ENCODE measurements at places on chromosomes 12 and 14.

DNA sequence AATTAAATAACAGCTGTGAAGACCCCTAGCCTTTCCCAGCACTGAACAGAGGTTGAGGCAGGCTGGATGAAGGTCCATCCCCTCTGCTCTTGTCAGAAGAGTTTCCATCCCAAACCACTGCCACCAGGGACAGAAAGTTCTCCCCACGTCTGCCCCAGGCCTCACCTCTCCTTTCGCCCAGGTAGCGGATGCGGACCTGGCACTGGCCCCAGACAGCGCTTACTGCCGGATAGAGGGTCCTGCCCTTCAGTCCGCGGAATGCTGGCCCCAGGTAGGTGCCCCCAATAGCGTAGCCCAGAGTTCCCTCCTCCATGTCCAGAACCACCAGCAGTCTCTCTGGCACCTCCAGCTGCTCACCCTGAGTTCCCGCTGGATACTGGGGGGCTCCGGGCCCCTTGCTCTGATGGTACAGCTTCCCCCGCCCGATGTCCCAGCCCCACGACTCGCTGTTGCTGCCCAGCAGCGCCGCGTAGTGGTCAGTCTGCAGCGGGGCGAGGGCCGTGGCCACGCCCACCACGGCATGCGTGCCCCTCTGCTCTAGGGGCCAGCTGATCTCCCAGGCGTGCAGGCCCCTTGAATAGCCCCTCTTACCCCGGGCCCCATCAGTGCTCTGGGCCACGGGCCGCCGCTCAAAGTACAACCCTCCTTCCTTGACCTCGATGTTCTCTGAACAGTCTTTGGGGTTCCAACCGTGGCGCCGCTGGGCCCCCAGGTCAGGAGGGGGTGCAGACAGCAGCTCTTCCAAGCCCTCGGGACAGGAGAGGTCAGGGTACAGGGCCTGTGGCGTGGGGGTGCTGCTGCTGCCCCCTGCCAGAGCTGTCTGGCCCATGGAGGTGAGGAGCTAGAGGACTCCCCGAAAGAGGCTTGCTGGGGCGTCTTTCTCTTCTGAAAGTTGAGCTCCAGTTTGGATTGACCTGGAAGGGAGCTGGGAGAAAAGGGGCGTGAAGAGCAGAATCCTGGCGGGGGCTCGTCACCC lies 742 bp downstream of the SPSB2 start:
- no peak for DNase-seq

GRCh38 chr14:99127651-99128167 lies 144.3 kb downstream of the BCL11B start:
- no peak for DNase-seq

GRCh38 chr12:131693149-131693548 lies 17.7 kb upstream of the SFSWAP start:
- no peak for DNase-seq

- DNase-seq = peak; percentile 72
These were observed at the start of gene DYRK2 for GRCh38 chr12:67648521-67649260. TSS of gene DYRK2 (plus strand) at chr12:67648745. CDS start at chr12:67649134, 389 bp downstream.

DNA sequence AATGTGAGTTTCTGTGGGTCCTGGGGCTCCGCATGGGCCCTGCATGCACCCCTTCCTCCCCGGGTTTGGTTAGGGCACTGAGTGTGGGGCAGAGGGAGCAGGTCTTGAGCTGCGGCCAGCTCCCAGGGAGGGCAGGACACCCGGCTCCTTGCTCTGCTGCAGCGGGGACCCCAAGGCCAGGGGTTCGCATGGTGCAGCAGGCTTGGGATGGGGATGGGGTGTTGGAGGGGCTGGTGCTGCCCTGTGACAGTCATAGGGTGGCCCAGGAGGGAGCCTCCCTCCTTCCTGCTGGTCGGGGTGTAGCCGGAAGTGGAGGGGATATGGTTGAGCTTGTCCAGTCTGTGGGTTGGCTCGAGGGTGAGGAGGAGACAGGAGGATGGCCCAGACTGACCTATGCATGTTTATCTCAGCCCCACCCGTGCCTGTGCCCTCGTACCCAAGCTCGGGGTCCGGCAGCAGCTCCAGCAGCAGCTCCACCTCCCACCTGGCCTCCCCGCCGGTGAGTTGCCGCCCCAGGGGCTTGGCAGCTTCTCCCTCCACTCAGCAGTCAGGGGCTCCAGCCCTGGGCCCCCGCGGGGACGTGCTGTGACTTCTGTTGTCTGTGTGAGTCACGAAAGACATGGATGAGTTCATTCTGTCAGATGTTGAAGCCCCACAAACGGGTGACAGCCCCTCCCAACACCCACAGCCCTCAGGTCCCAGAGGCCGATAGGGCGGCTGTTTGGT lies 16.0 kb downstream of the ULK1 start:
- DNase-seq = no peak

DNA sequence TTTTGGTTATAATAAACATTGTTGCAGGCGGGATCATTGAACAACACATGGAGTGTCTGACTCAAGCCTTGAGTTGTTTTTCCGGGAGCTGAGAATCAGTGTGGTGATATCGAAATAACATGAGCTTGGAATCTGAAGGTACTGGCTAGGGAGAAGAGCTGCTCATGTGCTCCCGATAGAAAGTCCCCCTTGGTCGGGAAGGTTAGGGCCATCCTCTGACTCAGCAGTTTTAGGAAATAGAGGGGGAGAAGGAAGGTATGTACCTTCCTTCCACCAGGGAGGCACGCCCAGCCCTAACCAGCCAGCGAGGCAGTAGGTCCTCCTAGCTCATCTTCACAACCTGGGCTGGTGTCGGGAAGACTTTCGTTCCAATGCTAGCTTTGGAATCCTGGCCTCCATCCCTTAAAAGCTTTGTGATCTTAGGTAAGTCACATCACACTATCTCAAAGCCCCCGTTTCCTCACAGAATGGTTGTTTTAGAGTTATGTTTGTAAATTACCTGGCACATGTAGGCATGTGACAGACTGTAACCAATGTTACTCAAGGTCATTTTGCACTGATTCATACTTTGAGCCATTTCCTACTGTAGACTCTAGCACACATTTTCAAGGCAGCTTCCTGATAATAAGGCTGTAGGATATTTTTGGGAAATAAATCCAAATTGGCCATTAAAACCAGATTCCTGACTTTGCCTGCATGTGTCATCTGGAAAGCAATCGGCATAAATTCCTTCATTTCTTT lies 1.9 kb upstream of the RAB35 start:
- DNase-seq = no peak

- DNase-seq = no peak
These were observed 35.7 kb downstream of the RIN3 start for GRCh38 chr14:92549105-92549858.

DNA sequence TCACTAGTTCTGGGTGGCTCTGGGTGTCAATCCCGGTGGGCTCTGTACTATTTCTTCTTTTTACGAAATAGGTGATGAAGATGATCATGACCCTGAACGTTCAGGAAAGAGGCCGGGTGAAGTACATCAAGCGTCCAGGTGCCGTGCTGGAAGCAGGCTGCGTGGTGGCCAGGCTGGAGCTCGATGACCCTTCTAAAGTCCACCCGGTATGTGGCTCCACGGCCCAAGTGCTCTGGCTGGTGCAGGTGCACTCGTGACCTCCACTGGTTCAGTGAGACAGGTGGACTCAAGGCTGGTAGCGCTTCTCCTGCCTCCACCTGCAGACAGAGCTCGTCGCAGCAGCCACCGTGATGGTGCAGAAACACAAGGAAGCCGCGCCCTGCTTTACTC lies 85.1 kb downstream of the ACACB start:
- DNase-seq = no peak

- DNase-seq = no peak
These were observed 144.7 kb upstream of the TMCC3 start for GRCh38 chr12:94795044-94795443.

DNA sequence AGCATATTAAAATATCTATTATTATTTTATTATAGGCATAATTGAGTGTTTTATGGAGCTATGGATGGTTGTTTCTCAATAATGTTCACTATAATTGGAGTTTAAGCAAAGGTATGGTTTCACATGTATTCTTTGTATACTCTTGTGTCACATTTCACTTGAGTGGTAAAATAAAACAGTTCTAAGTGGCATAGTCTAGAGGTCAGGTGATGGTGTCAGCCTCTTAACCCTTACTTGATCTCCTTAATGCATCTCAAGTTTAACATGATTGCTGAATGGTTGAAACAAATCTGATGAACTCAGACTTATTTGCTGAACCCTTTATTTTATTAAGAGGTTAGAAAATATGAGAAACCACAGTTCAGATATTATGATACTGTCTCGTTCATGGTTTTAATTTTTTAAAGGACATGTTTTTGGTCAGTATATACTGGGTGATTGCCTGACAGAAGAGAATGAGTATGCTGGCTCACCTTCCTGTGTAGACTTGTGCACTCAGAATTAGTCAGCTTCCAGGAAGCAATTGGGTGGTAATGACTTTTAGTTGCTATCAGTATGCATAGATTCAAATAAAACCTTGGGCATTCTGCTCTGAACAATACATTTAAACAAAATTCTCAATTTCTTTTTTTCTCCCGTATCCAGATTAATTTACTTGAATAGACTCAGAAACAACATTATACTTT lies 464.6 kb downstream of the PCNX1 start:
- DNase-seq = no peak

GRCh38 chr14:52265253-52265652 lies 2.2 kb upstream of the PTGDR start:
- no peak for DNase-seq

DNA sequence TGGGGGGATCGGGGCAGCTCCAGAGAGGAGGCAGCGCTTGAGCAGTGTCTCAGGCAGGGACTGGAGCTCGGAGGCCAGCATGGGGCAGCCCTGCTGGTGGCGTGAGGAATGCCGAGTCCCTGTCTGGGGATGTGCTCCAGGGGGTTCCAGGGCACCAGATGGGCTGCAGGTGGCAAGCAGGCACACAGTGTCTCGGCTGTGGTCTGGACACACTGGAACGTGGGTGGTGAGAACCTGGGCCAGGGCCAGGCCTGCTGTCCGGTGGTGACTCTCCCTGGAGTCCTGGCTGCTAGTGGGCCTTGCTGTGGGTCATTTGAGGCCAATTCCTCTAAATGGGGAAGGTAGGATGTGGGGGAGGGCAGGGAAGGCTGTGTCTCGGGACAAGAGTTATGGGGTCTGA lies 199.4 kb upstream of the RTL1 start:
- no peak for DNase-seq

GRCh38 chr14:47435331-47435965 lies 240.0 kb downstream of the MDGA2 start:
- DNase-seq = no peak

GRCh38 chr14:58395812-58396788 lies at the start of gene TOMM20L:
TSS of gene TOMM20L (plus strand) at chr14:58395930. CDS start at chr14:58395958, 28 bp downstream.
- peak; percentile 82 for DNase-seq

GRCh38 chr14:105116451-105117256 lies 51.4 kb upstream of the GPR132 start:
- no peak for DNase-seq

- no peak for DNase-seq
These were observed 41.0 kb upstream of the AMIGO2 start for GRCh38 chr12:47120736-47121135.

GRCh38 chr14:69818758-69819191 lies 21.7 kb upstream of the SLC10A1 start:
- peak; percentile 48 for DNase-seq

GRCh38 chr12:92547420-92547819 lies 155.4 kb upstream of the PLEKHG7 start:
- DNase-seq = no peak

DNA sequence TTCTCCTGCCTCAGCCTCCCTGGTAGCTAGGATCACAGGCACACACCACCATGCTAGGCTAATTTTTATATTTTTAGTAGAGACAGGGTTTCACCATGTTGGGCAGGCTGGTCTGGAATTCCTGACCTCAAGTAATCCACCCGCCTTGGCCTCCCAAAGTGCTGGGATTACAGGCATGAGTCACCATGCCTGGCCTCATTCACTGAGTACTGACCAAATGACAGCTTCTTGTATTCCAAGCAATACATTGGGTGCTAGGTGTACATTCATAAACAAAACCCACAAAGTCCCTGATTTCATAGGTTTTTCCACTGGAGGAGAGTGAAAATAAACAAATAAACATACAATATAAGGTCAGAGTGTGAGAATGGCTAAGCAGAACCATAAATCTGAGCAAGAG lies 136.3 kb downstream of the HELB start:
- no peak for DNase-seq

DNA sequence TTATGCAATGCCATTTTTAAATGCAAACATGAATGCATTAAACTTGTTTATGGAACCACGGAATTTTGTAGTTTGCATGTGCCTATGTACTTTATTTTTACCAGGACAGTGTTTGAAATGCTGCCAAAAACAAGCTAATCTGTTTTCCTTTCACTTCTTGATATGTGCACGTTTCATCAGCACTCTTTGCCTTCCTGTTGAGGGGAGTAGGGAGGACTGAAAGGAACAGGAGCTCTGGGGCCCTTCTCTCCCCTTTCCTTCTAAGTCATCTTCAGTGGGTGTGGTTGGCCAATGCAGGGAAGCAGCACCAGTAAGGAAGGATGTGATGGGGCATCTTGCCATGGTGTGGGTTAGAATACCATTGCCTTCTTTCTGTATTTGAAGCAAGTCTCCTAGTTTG lies 12.1 kb upstream of the PPP4R4 start:
- DNase-seq = no peak
